CD14-positive monocyte (primary cell): ENCODE measurements at places on chromosomes 16 and 17. TPM values are rescaled to one million over a fixed set of nuclear protein-coding genes. Genes with fewer than 3 reads are reported as not detected.

Gene TMUB2
- 41.3 TPM for polyA plus RNA-seq

- no peak overlapping the region for H3K4me3 ChIP-seq
- no peaks in the 10 kb centered on the region for H3K4me1 ChIP-seq
- no peak overlapping the region for H3K27ac ChIP-seq
- no peaks in the 10 kb centered on the region for H3K36me3 ChIP-seq
- no peak for DNase-seq
Measured at GRCh38 chr16:50437769-50438437, 69.1 kb upstream of the BRD7 start.

DNA sequence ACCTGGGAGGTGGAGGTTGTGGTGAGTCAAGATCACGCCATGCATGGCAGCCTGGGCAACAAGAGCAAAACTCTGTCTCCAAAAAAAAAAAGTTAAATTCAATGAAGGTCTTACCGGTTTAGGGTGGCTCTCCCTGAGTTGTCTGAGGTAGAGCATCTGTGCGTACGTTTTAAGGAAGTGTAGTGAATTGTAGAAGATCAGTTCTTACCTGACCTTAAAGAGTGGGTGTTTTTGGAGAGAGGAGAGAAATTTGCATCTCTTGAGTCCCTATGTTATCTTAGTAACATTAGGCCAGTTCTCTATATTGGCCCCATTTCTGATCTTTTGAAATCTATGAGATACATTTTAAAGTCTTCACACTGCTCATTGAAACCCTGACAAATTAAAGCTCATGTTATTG, 56.2 kb downstream of the ELAC2 start:
- H3K4me3 ChIP-seq: no peak overlapping the region
- no peaks in the 10 kb centered on the region for H3K36me3 ChIP-seq
- no peaks in the 10 kb centered on the region for H3K4me1 ChIP-seq
- DNase-seq: no peak
- H3K27ac ChIP-seq: no peak overlapping the region

GRCh38 chr16:30052671-30053372, 12.7 kb upstream of the ALDOA start:
- no peaks in the 10 kb centered on the region for H3K27me3 ChIP-seq
- H3K27ac ChIP-seq: no peak overlapping the region
- H3K4me1 ChIP-seq: peaks cover 18% of the 10 kb centered on the region
- H3K36me3 ChIP-seq: no peaks in the 10 kb centered on the region

GRCh38 chr16:67482233-67482924, 968 bp downstream of the AGRP start:
- H3K27ac ChIP-seq: peak overlapping the region; percentile 99
- H3K27me3 ChIP-seq: no peaks in the 10 kb centered on the region
- no peak for DNase-seq
- H3K4me3 ChIP-seq: peak overlapping the region; percentile 54

GRCh38 chr16:84986102-84986501, 25.2 kb downstream of the ZDHHC7 start:
- H3K27me3 ChIP-seq: no peaks in the 10 kb centered on the region
- peak overlapping the region; percentile 84 for H3K27ac ChIP-seq
- H3K4me3 ChIP-seq: peak overlapping the region; percentile 33
- peaks cover 76% of the 10 kb centered on the region for H3K4me1 ChIP-seq

GRCh38 chr16:52113533-52114183, 433.3 kb downstream of the TOX3 start:
- DNase-seq: no peak
- no peaks in the 10 kb centered on the region for H3K27me3 ChIP-seq
- no peaks in the 10 kb centered on the region for H3K4me1 ChIP-seq

Gene SLC12A3
- not detected for polyA plus RNA-seq

DNA sequence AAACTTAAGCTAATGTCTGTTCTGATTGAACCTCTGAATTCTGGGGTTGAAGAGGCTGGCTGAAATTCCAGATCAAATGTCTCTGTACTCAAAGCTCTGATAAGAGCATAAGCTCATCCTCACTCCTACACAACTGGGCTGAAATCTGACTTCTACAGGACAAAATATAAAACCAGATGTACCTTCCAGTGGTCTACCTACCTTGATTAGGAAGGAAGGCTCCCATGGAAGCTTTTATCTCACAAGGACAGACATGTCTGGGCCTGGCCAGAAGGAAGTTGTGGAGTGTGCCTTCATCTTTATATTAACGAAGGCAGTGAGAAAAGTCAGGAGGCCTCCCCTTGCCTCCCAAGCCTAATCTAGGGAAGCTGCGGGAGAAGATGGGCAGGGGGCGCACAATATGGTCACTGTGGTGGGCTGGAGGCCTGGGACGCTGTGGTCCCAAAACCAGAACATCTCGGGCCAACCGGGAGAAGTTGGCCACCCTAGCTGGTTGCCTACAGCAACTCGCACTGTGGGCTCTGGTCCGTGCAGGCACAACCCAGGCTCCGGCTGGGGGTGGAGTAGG, 55.6 kb upstream of the LRRC37A3 start:
- no peaks in the 10 kb centered on the region for H3K27me3 ChIP-seq
- peak overlapping the region; percentile 36 for H3K4me3 ChIP-seq
- H3K36me3 ChIP-seq: peaks cover 3% of the 10 kb centered on the region
